ENCODE measurements at places on chromosomes 5 and 9.

DNA sequence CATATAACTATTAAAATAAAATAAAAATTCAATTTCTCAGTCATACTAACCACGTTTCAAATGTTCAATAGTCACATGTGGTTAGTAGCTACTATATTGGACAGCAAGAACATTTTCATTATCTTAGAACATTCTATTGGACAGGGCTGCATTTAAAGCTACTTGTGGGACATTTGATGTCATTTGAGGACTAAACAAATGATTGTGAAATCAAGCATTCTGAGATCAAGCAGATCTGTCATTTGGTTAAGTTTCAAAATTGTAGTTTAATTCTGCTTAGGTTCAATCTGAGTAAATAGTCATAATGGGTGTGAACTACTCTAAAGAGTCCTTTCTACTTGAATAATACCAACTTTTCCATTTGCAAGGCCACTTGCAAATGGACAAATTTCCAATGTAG, 226.9 kb upstream of the C9orf72 start:
- DNase-seq: no peak

DNA sequence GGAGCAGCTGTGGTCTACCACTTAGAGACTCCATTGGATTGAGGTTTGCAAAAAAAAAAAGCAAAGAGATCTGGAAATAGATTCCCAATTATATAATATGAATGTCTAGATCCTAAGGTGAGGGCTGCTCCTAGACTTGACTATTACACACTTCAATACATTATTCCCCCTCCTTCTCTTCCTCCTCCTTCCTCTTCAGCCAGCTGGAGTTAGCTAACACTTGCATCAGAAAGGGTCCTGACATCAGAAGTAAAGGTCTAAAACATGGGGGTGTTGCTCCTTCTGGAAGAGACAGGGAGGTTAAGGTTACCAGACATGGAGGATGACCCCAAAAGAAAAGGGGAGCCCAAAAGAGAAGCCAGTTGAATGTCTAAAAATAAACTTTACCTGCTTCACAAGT, 12.9 kb upstream of the NR3C1 start:
- no peak for DNase-seq

GRCh38 chr5:124134941-124135340, 611.5 kb downstream of the ZNF608 start:
- no peak for DNase-seq

GRCh38 chr5:126544087-126544740, 50.8 kb downstream of the ALDH7A1 start:
- DNase-seq: no peak

GRCh38 chr5:143445776-143446175, 42.3 kb upstream of the NR3C1 start:
- DNase-seq: no peak

GRCh38 chr9:79709743-79710674, 138.2 kb downstream of the TLE4 start:
- DNase-seq: no peak

DNA sequence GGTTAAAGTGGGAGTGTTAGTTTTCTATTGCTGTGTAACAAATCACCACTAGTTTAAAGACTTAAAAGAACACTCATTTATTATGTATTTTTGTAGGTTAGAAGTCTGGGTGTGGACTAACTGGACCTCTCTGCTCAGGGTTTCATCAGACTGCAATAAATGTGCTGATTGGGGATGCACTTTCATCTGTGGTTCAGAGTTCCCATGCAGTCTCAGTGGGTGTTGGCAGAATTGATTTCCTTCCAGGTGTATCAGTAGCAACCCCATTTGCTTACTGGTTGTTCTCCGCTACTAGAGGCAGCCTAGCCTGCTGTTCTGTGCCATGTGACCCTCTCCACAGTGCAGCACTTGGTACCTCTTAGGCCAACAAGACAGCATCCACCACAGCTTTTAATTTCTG, 2200.5 kb downstream of the MAT2B start:
- DNase-seq: no peak

- no peak for DNase-seq
Observed at GRCh38 chr9:125189011-125189360, 617 bp downstream of the PPP6C start.

GRCh38 chr9:108142504-108143201, 653.1 kb upstream of the KLF4 start:
- no peak for DNase-seq

DNA sequence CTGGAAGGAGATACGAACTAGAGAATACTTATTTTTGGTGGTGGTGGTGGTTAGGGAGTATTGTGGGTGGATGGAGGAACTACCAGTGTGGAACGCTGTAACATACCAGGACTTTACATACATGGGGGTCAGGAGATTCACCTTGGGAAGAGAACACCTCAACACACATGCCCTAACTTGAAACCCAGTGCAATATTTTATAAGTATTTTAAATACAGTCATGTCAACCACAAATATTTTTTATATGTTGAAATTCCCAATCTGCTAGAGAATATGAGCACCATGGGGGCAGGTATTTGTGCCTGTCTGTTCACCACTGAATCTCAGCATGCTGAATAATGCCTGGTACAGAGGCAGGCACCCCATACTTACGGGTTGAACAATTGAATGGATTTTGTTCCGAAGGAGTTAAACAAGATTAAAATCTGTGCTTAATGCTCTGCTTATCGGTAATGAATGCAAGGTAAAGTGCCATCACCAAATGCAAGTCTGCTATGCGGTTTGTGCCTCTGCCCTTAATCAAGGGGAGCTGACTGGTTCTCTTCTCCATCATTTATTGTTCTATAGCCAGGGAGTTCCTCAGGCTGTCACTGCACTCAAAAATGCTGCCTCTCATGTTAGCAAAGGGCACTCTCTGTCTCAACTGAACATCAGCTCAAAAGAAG, 65.3 kb downstream of the RASEF start:
- no peak for DNase-seq

DNA sequence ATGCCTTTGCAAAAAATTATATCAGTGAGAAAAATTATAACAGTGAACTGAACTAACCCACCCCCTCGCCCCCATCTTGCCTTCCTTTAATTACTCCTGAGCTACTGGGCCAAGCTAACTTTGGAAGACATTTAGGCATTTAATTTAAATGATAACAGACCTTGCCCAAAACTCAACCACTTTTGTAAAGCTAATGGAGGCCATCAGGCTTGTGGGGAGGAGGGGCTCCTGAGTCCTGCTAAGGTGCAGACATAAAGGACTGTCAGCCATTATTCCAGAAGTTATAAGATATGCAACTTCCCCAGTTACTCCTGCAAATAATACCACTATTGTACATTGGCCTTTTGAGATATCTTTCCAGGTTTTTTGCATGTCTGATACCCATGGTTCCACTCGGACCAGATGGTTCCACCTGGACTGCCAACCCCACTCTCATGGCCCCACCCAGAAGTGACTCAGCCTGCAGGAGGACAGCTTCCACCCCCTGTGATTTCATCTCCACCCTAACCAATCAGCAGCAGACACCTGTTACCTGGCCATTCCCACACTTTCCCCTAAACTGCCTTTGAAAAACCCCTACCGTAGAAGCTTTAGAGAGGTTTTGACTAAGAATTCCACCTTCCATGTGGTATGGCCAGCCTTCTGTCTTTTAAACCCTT, 805.4 kb upstream of the CDH6 start:
- no peak for DNase-seq

DNA sequence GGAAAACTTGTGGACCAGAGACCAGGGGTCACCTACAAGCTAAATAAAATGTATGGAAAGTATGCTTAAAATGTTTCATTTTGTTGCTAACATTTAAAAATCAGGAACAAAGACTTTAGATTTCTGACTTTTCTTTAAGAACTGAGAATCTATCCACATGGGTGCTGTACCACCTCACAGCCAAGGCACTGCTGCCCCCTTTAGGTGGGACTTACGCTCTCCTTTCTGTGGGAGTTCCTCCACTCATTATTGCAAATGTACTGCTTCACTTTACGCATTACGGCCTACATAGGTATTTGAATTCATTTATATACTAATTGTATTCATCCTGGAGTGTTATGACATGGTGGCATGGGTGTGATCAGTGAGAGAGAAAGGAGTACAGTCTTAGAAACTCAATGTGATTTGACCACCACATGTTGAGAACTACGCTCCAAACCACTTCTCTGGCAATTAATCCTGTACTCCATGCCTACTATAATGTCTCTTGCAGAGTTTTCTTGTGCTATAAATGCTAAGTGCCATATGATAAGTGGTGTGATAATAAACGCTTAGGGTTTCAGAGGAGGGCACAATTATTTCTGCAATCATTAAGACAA, 24.7 kb upstream of the CETN3 start:
- DNase-seq: no peak

GRCh38 chr5:127776477-127776876, 73.3 kb downstream of the CCDC192 start:
- DNase-seq: no peak

All from NCI-H1930 (cell line).